Stimulated activated CD4-positive, alpha-beta T cell treated with anti-CD3 and anti-CD28 coated beads, TNF-alpha, amount 100 ng/mL, for 4 hours (primary cell): ENCODE measurements at places on chromosomes 12 and 14.

- no peak for DNase-seq
These were observed 51.2 kb upstream of the OXA1L start for GRCh38 chr14:22715186-22715812.

- DNase-seq, result no peak
These were observed 35.9 kb downstream of the SLC8B1 start for GRCh38 chr12:113298861-113299545.

- DNase-seq, result no peak
These were observed 57.5 kb downstream of the CALM1 start for GRCh38 chr14:90454041-90455000.

DNA sequence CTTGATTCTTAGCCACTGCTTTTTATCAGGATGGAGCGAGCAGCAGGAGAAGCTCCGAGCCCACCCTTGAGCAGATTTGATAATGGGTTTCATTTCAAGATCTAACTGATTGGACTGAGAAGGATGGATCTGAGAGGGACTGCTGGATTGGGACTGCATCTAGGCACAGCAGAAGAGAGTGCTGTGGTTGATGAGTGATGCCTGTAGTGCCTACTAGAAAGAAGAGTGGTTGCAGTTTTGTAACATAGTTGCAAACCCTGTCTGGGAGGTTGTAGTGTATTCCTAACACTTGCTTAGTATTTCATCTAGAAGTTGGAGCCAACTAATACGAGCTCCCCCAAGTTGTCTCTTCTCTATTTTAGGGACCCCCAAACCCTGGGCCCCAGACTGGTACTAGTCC is 88.7 kb downstream of the ASCL1 start:
- DNase-seq, result no peak

GRCh38 chr12:14567351-14568162 is at the start of gene PLBD1:
PLBD1 (minus strand) TSS chr12:14567883; CDS start chr12:14567696, 187 bp downstream.
- no peak for DNase-seq

DNA sequence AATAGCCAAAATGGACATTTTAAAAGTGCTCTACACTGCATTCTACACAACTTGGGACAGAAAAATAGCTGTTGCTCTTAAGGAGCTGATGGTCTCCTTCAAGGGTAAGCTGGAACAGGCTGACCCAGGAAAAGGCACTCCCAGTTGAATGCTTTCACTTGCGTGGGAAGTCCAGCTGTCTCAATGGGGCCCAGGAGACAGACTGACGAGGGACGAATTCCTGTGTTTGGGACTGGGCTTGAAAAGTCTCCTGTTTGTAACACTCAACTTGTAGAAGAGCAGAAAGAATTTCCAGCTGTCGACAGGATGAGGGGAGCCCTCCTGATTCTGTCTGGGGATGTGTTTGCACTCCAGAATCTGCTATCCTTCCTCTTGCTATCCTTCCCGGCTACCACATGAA is 180.8 kb downstream of the ZFP36L1 start:
- no peak for DNase-seq

GRCh38 chr14:96799489-96800054 is 2.4 kb downstream of the VRK1 start:
- no peak for DNase-seq

- DNase-seq, result no peak
These were observed 156.8 kb upstream of the LRIG3 start for GRCh38 chr12:59077153-59077552.

DNA sequence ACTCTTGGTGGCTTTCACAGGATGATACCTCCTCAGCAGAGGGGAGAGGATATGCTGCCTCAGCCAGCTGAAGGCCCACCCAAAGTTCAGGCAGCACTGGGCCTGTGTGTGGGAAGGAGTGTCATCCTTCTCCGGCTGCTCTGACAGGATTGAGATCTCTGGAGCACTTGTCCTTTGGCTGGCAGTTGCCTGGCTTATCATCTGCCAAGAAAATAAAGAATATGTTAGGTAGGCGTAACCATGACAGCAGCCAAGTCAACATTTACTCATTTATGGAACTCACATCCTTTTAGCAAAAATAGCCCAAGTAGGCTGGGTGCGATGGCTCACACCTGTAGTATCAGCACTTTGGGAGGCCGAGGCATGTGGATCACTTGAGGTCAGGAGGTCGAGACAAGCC is 68.5 kb downstream of the PPFIBP1 start:
- no peak for DNase-seq

GRCh38 chr12:117027251-117028086 is 71.7 kb downstream of the TESC start:
- no peak for DNase-seq

GRCh38 chr14:54322701-54323337 is 74.0 kb upstream of the CDKN3 start:
- DNase-seq, result no peak

DNA sequence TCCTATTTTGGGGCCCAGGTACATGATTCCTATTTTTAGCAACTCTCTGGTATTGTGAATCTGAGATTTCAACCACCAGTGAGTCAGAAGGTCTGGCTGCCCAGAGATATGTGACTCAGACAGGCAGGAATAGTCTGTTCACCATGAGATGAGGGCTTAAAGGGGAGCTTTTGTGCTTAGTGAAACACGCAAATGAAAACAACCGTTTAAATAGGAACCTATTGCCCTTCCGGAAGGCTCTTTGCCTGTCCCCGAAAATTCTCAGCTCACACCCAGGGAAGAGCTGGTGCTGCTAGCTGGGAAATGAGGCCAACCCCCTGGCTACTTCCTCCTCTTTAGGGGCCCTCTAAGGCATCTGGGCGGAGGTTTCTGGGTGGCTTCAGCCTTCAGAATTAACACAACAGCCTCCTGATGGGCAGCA is 283.6 kb downstream of the CACNA1C start:
- DNase-seq, result no peak

DNA sequence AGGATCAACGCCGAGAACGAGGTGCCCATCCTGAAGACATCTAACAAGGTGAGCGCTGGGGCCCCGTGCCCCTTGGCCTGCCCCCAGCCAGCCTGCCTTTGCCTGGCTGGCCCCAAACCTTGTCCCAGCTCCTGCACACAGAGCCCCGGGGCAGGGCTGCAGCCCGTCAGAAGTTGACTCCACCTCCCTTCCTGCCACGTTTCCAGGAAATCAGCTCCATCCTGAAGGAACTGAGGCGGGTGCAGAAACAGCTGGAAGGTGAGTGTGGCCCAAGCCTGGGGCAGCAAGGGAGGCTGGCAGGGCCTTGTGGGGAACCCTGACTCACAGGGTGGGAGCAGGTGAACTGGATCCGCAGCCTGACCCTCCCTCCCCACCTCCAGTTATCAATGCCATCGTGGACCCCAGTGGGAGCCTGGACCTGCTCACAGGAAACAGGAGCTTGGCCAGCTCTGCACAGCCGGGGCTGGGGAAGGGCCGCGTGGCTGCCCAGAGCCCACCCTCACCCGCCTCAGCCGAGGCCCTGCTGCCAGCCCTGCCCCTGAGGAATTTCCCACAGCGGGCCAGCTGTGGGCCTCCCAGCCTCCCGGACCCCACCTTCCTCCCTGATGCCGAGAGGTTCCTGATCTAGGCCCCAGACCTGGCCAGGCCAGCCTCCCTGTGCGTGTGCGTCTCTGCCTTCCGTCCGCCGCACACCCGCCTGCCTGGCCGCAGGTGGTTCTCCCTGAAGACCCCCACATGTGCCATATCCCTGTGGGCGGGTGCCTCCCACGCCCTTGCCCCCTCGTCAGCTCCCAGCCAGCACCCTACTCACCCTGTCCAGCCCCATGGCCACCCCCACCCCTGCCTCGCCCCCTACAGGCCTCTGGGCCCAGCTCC is 29.5 kb downstream of the CEP170B start:
- DNase-seq, result no peak

DNA sequence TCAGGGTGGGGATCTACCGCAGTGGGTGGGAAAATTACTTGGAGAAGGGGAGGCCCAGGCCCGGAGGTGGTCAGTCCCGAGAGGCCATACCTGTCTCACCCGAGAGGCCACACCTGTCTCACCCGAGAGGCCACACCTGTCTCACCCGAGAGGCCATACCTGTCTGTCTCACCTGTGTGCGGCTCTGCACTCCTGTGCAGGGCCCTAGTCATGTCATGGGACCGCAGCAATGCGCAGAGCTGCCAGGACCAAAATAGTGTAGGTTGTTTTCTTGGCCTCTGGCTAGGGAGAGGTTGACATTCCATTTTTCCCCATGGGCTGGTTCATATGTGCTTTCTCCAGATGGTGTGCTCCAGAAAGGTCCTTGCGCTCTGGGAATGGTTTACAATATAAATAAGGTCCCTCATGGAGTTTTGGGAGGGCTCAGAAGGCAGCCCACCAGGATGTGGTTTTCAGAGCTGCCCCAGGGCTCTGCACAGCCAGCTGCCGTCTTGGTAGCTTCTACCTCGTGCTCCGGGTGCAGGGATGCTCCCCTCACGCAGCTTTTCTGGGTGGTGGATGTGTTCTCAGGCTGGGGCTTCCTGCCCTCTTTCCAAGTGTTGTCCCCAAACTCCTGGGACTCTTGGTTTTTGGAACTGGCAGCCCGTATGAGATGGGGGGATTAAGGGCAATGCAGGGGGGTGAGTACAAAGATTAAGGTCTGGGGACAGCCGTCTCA is 58.2 kb downstream of the CACNA1C start:
- no peak for DNase-seq

DNA sequence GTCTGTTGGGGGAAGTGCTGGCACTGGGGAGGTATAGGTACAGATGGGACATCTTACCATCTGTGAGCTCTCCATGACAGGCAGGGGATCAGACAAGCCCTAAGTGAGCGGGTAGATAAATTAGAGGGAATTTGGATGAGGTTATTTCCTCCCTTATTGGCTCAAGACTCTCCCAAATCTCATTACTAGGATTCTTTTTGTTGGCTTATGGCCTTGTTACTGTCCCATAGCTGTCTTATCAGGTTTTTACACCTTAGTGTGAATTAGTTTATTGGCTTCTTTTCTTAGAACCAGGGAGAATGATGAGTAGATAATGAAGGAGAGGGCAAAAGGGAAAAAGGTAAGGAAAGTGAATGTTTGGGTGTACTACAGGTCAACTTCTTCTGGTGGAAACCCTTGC is 191.1 kb upstream of the PRICKLE1 start:
- DNase-seq, result no peak

DNA sequence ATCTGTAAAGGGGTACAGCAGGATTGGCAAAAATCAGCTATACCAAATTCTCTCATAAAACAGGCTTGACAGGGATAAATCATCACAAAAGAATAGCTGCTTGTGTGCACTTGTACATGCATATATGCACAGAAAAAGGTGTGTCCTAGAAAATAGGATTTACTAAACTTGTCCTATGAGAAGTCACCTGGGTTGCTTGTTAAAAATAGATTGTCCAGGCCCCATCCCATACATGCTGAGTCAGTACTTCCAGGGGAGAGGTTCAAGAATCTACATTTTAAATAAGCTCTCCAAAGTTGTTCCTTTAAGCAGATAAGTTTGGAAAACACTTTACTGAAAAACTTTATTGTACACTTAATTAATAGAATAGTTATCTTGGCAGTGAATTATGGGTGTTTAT is 123.1 kb downstream of the ANO6 start:
- no peak for DNase-seq

DNA sequence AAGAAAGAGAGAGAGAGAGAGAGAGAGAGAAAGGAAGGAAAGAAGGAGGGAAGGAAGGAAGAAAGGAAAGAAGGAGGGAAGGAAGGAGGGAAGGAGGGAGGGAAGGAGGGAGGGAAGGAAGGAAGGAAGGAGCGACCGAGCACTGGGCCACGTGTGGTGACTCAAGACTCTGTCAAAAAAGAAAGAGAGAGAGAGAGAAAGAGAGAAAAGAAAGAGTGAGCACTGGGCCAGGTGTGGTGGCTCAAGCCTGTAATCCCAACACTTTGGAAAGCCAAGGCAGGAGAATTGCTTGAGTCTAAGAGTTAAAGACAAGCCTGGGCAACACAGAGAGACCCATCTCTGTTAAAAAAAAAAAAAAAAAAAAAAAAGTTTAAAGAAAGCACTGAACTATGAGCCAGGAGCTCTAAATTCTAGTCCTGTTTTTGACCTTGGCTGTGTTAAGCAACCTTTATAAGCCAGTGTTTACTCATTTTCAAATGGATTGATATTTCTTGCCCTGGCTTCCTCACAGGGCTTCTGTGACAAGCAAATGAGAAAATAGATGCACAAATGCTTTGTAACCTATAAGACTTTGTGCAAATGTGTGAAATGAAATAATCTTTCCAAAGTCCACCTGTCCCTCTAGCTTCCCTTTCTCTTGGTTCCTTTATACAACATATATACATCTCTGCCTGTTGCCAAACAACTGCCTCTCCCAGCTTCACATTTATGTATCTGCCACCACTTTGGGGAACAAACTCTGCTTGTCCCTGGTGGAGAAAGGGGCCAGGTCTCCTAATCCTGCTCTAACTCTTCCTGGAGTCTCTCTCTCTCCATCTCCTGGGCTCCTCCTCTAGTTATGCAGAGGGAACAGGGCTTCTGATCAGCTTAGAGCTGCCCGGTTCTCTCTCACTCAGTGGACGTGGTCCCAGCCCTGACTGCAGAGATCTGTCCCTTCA is 16.1 kb upstream of the PLEKHG6 start:
- no peak for DNase-seq

- DNase-seq, result no peak
These were observed 18.2 kb downstream of the RDH12 start for GRCh38 chr14:67719866-67720265.

DNA sequence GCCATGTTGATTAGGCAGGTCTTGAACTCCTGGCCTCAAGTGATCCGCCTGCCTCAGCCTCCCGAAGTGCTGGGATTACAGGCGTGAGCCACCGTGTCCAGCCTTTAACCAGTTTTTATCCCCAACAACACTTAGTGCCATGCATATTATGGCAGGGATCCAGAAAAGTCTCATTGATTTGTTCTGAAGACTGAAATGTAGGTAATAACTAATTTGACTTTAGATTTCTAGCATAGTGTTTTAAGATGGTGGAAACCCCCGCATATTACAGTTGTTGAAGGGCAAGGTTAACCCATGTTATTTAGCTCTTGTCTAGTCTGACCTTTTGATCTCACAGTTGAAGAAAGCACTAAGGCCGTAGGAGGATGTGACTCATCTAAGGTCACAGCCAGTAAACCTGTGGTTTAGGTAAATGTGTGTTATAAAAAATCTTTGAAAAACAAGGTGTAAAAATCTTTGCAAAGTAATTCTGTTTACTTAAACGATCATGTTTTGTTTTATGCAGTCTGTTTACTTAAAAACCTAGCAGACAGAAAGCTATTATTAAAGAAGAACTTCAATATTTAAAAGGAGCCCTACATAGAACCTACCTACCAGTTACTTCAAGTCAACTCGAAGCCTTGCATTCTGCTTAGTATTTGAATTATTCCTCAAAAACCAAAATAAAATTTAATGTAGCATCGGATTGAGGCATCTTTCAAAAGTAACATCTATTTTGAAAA is 24.8 kb downstream of the BICDL1 start:
- no peak for DNase-seq

DNA sequence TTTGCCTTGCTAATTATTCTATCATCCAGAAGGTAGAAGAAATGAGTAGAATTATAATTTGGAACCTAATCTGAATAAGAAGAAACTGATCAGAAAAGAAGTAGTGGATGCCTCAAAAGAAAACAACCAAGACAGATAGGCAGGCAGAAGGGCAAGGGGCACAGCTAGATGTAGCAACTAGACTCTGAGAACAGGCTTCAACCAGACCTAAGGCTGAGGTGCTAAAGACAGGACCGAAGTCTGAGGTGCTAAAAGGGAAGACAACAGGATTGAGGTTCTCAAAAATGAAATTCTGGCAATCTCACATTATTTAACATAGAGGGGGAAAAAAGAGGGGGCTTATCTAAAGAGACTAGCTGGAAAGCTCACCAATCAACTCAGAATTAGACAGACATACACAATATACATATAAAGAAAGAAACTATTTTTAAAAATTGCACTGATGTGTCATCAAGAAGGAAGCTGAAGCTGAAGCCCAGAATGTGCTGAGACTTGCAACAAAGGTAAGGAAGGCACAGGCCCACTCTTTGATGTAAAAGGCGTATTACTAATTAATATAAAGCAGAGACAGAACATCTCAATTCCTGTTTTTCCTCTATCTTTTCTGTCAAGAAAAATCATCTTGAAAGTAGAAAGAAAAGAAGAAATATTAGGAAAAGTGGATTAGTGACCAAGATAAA is 43.8 kb upstream of the CSRNP2 start:
- DNase-seq, result no peak
